WTC11 (cell line): ENCODE measurements at places on chromosomes 2 and 18.
A peak's percentile ranks its signal among the peaks of the same experiment; 100 is the strongest.

GRCh38 chr2:11373096-11373495 lies 28.7 kb upstream of the ROCK2 start:
- no peak for DNase-seq

- DNase-seq: no peak
Observed at GRCh38 chr2:136134126-136134525, 16.2 kb upstream of the CXCR4 start.

GRCh38 chr18:57497372-57498294 lies 62.5 kb downstream of the ONECUT2 start:
- no peak for DNase-seq

DNA sequence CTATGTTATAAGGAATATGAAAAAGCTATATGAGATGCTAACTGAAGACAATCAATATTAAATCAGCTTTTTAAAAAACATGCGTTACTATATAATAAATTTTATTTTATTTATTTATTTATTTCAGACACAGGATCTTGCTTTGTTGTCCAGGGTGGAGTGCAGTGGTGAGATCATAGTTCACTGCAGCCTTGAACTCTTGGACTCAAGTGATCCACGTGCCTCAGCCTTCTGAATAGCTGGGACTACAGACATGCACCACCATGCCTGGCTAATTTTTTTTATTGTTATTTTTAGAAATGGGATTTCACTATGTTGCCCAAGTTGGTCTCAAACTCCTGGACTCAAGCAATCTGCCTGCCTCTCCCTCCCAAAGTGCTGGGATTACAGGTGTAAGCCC lies 89.4 kb downstream of the MYOM1 start:
- no peak for DNase-seq

DNA sequence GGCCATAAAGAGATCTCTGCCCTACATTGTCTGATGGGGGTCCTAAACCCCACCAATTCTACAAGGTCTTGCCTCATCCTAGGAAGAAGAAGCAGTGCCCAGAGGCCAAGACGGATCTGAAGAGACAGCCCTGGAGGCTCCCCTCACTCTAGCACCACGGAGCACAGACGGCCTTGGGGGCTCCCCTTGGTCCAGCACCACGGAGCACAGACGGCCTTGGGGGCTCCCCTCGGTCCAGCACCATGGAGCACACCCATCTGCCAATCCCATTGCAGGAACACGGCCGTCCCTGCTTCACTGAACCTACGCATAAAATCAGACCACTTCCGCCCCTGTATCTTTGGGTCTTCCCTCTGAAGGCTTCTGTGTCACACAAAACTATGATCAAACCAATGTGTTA lies 215.1 kb upstream of the SALL3 start:
- DNase-seq: no peak

GRCh38 chr2:110718990-110719389 lies 13.4 kb upstream of the ACOXL start:
- DNase-seq: no peak

- DNase-seq: no peak
Observed at GRCh38 chr2:36473230-36473629, 117.7 kb downstream of the CRIM1 start.

DNA sequence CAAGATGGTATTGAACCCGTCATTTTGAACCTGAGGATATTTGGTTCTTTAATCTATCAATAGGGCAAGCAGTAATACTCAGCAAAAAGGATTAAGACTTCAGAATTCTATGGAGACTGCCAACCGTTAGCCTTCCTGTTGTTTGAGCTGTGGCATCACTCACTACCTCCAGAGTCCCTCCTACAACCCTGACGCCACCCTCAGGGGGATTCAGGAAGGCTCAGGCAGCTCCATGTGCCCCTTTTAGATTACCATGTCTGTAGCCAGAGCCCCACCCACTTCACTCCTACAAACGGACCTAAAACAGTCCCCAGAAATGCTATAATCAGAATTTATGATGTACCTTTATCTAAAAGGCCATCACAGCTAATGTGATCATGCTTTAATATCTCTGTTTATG lies 172.9 kb downstream of the EPHA4 start:
- DNase-seq: peak; percentile 34

DNA sequence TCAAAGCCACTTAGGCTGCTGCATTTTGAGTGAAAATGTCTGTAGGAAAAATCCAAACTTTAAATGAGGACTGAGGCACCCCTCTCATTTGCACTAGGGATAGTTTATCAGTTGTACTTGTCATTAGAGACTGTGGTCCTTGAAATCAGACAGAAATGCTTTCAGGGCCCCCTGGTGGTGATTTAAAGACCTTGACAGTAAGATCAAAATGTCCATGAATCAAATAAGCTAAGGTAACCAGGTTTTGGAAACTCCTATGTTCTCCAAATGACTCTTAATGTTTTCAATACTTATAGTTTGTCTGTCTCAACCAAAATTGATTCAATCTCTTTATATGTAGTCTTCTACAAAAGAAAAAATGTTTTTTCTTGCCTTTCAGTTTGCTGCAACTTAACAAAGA lies 28.8 kb upstream of the DDX18 start:
- DNase-seq: peak; percentile 37
